ENCODE measurements at places on chromosomes 12 and 14.

GRCh38 chr14:86288336-86288735 lies 758.4 kb downstream of the FLRT2 start:
- no peak for DNase-seq

- no peak for DNase-seq
Measured at GRCh38 chr14:101878211-101878821, 86.1 kb upstream of the DYNC1H1 start.

DNA sequence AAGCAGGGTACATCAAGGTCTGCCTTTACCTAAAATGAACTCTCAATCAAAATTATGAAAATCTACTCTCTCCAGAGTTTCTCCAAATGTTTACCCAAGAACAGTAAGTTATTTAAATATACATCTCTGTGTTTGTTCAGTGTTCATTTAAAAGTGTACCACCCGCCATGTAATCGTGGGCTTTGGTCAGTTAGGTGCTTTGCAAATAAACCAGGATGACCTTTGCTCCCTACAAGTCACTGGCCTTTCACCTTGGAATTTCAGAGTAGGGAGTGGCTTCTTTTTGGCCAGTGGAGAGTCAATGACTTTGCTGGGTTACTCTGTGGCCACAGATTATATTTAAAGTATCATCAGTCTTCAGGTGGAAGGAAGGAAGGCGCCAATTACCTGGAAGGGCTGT lies 74.6 kb upstream of the PTPRB start:
- DNase-seq, result no peak

- no peak for DNase-seq
Measured at GRCh38 chr14:87102811-87103378, 890.1 kb downstream of the GALC start.

DNA sequence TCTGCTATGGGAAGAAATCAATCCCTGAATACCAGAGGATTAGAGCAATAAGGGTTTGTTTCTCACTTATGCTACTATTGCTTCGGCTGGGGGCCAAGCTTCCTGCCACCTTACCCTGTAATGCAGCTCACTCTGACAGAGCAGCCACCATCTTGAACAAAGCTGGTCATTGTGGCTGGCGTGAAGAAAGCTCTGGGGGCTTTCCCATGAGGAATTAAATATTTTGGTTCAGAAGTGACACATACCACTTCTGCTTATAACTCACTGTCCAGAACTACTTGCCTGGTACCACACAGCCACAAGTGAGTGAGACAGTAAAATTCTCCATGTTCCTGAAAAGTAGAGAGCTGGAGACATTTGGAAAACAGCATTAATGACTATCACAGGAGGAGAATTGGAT lies 82.6 kb downstream of the GALNT8 start:
- DNase-seq, result no peak

DNA sequence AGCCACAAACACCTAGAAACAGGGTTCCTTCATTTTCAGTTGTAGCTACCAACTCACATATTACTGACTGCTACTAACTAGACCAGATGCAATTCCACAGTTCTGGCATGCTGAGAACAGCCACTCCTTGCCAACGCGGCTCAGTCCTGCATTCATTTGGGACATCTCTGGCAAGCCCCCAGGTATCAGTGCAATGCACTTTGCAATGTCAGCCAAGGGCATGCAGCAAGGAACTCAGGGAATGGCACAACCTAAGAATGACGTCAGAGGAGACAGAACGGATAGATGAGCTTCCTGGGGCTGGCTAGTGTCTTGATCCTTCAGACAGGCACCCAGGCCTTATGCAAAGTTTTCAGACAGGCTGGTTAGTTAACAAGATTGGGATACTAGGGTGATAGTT lies 29.6 kb downstream of the MAP3K9 start:
- DNase-seq, result peak; percentile 77

GRCh38 chr14:74893614-74894091 lies 11.9 kb downstream of the DLST start:
- no peak for DNase-seq

GRCh38 chr12:66047411-66048021 lies 83.0 kb downstream of the LLPH start:
- no peak for DNase-seq

GRCh38 chr12:16530268-16530850 lies 75.6 kb downstream of the LMO3 start:
- no peak for DNase-seq

GRCh38 chr14:30214461-30215090 lies 286.9 kb upstream of the PRKD1 start:
- DNase-seq, result no peak

DNA sequence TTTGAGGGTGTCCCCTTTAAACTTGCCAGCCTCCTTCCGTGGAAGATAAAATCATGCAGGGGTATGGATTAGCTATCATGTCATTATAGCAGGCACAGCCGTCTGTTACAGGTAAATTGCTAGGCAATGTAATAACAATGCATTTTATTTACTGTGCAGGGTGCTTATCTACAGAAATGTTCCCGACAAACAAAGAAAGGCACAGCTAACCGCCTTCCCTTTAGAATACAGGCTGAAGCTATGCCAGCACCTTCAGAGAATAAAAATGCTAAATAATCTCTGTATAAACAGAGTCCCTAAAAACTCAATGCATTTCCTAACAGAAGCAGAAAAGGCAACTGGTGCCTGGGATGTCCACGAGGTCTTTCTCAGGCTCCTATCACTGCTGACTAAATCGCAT lies 239.2 kb downstream of the SPTSSA start:
- no peak for DNase-seq

DNA sequence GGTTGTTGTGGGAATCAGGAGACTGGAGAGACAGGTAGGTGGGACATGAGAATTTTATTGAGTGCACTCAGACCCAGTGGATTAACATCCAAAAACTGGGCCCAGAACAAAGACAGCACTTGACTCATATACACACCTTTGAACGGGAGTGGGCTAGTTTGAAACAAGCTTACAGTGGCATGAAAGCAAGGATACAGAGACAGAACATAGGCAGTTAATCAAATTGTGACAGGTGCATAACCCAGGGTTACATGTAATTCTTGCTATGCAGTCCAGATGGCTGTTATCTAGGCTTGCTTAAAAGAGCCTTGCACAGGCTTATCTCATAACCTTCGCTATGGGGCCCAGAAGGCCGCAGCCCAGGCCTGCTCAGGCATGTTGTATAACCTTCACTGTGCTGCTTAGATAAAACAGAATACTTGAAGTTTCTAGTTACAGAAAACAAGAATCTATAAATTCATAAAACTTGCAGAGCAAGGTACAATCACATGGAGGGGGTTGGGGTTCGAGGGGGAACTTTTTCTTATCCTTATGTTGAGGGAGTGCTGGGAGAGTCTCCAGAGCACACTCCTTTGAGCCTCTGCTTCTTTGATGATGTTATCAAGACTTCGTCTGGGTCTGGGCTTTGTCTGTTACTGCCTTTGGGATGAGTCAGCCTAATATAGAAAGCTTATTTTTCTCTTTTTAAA lies 81.7 kb downstream of the TNFAIP2 start:
- DNase-seq, result no peak

DNA sequence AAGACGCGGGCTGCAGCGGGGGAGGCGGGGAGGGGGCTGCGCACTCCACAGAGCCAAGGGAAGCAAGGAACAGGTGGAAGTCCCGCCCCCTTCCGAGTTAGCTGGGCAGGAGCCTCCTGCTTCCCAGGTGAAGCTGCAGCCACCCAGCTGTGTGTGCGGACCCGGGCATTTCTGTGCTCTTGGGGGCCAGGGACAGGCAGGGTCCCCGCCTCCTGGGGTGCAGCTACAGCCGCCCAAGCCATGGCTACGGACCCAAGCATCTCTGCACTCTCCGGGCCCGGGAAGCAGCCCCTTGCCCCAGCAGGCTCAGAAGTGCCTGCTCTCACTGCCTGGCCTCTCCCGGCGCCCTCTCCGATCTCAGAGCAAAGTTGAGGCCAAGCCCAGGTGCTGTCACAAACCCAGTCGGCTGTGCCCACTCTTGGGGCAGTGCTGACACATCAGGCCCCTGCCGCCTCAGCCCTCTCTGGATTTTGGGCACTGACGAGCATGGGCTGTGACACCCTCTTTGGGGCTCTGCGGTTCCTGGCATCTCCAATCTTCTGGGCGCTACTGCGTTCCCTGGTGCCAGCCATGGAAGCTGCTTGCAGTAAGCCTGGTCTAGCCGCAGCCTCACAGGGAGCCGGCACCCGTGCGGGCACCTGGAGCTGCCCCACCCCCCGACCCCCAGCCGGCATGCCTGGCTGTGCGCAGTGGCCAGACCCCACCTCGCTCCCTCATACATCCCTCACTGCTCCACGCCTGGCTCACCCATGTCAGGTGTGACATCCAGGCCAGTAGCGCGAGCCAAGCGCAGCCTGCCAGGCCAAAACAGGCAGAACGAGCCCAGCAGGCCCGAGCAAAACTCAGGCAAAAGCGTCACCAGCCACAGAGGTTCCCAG lies 8.5 kb upstream of the MGAT4C start:
- DNase-seq, result no peak

- no peak for DNase-seq
Measured at GRCh38 chr12:124883263-124884130, 19.8 kb upstream of the SCARB1 start.

DNA sequence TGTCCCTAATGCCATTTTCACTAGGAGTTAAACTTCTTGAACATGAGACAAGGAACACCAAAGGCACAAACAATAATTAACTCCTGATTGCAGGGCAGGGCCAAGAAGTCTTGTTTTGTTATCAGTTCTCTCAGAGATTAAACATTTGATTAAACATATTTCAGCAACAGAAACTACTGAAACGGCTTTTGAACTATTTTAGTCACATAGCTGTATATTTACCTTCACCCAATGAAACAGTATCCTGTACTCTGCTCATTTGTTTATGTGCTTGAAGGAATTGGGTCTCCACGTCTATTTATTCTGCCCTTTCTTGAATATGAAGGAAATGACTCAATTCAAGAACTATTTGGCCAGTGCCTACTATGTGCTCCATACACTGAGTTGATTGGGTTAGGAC lies 51.3 kb upstream of the PTCSC3 start:
- DNase-seq, result no peak

DNA sequence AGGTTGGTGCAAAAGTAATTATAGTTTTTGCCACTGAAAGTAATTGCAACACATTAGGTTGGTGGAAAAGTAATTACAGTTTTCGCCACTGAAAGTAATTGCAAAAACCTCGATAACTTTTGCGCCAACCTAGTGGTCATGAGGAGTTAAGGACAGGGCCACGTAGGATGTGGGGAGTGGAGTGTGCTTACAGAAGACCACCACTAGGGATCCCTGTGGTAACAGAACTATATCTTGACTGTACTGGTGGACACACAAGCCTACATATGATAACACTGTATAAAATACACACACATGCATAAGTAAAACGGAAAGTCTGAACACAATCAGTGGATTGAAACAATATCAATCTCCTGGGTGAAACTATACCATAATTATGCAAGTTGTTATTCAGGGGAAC lies 187.4 kb upstream of the ABCD2 start:
- no peak for DNase-seq

- DNase-seq, result no peak
Measured at GRCh38 chr14:71383510-71383909, 476.3 kb downstream of the PCNX1 start.

DNA sequence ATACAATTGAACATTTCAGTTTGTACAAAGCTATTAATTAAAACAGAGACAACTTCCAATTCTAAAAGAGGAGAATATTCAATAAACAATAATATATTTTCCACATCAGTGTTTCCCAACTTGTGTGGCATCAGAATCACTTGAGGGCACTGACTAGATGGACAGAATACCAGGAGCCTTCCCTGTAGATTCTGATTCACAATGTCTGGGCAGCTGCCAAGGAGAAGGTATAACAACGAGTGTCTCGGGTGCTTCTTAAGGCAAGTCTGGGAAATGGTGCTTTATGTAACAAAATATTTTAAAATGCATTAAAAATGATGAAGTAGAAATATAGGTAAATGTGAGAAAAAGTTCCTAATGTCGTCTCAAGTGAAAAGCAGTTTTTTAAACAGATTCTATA lies 26.2 kb downstream of the GALC start:
- DNase-seq, result no peak

GRCh38 chr14:23275412-23275811 lies 10.5 kb downstream of the HOMEZ start:
- no peak for DNase-seq

DNA sequence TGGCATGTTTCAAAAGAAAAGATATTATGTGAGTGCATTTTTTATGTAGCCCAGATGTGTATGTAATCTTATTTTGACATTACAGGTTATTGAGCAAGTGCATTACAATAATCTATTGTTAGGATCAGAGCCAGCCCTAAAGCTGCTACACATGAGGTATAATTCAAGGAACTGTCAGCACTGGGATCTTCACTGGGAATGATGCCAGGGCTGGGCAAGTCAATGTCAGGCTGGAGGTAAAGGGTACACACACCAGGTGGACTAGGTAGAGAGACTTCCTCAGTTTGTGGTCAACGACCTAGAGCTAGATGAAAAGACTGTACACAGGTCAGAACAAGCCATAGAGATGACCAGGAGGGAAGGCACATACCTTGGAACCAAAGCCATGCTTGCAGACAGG lies 15.4 kb downstream of the TRIM9 start:
- no peak for DNase-seq

DNA sequence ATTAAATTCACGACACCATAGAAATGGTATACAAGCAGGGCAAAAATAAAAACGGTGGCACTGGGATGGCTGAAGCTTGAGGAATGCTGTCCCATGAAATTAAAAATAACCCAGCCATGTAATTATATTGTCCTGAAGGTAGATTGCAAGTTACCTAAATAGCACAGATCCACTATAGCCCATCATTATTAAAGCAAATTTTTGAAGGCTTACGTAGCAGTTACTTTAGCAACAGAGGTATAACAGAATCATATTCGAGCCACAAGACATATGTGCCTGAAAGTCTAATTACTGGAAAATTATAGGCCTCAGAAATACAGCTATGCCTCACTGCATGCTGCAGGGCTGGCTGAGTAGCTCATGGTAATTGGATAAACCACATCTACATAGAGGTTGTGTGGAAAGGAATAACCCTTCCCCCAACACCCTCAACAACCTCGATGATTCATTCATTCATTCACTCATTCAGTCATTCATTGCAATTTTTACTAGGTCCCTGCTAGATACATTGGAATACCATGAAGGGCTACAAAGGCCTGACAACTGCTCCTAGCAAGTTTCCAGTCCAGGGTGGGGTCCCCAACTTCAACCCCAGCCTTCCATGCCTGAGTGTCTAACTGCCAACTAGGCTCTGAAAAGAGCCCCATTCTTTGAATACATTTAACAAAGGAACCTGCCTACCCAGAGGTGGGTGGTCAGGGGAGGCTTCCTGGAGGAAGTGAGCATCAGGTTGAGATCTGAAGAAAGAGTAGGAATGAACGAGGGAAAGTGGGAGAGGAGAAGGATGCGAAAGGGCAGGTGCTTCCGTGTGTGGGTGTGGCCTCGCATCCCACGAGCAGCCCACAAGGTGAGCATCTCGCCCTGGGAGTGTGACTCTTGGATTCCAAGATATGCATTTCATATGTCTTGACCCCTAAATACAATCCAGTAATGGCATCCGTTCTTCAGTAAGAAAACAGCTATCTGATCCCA lies 18.0 kb upstream of the CMKLR1 start:
- DNase-seq, result no peak

DNA sequence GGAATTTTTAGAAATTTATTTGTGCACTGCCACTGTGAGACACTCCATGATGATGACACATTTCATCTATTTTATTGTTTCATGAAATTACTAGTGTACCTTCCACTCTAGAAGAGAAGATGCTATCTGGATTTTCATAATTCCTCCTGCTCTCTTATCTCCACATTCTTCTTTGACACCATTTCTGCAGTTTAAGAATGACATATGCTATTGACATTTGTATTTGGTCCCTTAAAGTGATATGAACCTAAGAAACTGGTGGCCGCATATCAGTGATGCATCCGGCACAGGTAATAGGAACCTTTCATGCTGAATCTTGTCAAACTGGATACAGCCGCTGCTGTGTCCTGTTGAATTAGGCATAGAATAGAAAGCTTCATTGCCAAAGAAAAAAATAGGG lies 696.3 kb downstream of the TMEM121 start:
- no peak for DNase-seq
